ENCODE measurements at places on chromosomes 1 and 21.

GRCh38 chr1:200005165-200005564 lies 22.3 kb upstream of the NR5A2 start:
- no peak for DNase-seq

GRCh38 chr1:1366699-1367066 lies 8.3 kb downstream of the AURKAIP1 start:
- DNase-seq: no peak

GRCh38 chr1:184664042-184664660 lies 90.5 kb downstream of the EDEM3 start:
- no peak for DNase-seq

GRCh38 chr1:7680207-7680954 lies 90.7 kb upstream of the VAMP3 start:
- DNase-seq: peak; percentile 45

DNA sequence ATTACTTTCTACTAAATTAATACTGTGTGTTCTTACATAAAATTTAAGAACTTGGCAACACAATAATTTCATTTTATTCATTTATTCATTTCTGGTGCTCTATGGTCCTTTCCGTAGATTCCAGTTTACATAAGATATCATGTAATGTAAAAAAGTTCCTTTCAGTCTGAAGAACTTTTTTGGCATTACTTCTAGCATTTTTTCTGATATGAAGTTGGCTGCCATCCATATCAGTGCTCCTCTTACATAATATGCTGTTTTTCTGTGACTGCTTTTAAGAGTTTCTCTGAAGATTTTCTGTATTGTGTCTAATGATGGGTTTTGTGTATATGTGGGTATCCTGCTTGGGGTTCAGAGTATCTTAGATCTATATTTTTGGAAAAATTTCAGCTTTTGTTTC lies 34.8 kb downstream of the LIN9 start:
- DNase-seq: no peak

DNA sequence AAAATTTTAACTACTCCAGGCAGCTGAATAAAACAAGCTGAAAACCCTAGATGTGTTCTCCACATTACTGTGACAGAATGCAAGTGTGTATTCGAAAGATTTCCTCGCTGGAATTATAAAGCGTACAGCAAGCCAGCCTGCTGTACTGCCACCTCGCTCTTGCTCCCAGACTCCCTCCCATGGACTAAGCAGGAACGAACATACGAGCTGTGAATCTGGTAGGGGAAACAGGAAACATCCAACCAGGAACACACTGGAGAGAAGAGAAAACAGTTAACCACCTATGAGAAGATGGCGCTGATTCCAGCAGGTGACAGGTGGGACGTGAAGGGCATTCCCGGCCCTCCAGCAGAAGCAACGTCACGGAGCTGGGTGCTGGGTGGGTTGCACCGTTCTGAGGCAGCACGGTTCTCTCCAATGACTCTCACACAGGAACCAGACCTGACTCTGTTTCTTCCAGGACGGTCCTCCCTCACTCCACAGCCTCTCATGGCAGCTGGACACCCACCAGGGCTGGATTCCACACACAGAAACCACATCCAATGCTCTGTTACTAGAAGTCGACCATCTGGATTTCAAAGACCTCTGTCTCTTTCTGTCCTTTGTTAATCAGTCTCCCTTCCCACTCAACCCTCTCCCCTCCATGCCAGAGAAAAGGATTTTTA lies 219.2 kb downstream of the RERE start:
- no peak for DNase-seq

DNA sequence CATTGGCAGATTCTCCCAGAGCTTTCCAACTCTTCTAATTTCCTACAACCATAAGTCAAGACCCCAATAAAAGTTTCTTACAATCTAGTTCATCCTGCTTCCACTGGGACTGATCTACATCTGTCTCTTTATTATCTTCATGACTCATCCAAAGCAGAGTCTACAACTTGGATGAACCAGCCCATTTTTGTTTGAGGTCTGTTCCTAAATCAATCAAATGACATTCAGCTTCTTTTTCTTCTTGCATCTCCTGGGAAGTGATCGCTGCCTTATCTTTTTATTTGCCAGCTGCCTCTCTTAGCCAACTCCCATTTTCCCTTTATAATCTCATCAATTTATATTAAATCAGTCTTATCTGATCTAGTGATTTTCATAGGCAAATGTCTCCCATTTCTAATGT lies 105.6 kb downstream of the ERG start:
- DNase-seq: no peak

- DNase-seq: no peak
Observed at GRCh38 chr1:228031276-228031995, 24.6 kb downstream of the WNT3A start.

- DNase-seq: no peak
Observed at GRCh38 chr1:11180342-11180744, 8.8 kb upstream of the ANGPTL7 start.

DNA sequence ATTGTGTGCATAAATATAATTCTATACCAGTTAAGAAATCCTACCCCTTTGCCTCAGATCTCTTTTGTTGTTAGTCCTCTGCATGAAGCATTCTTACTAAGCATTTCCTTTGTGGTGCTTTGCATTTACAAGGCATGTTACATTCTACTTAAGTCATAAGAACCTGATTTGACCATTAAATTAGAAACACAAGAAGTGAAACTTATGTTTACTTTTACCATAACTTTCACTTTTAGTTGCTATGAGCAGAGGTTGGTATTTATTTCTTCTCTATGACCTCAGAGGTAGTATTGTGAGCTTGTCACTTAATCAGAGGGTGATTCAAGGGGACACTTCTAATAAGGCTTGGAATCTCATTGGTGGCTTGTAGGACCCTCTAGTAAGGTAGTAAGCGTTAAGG lies 9.0 kb downstream of the FAM20B start:
- DNase-seq: no peak

GRCh38 chr1:96364576-96364975 lies 357.0 kb upstream of the PTBP2 start:
- no peak for DNase-seq

GRCh38 chr21:23003951-23004350 lies 2005.7 kb downstream of the NCAM2 start:
- DNase-seq: no peak

GRCh38 chr1:98969798-98970490 lies 34.7 kb downstream of the PLPPR5 start:
- no peak for DNase-seq

GRCh38 chr21:45985471-45986315 lies 4.1 kb downstream of the COL6A1 start:
- no peak for DNase-seq

- DNase-seq: peak; percentile 1
Observed at GRCh38 chr1:86865973-86866637, 47.8 kb downstream of the SELENOF start.

- DNase-seq: no peak
Observed at GRCh38 chr1:168585937-168586336, 9.5 kb downstream of the XCL1 start.

DNA sequence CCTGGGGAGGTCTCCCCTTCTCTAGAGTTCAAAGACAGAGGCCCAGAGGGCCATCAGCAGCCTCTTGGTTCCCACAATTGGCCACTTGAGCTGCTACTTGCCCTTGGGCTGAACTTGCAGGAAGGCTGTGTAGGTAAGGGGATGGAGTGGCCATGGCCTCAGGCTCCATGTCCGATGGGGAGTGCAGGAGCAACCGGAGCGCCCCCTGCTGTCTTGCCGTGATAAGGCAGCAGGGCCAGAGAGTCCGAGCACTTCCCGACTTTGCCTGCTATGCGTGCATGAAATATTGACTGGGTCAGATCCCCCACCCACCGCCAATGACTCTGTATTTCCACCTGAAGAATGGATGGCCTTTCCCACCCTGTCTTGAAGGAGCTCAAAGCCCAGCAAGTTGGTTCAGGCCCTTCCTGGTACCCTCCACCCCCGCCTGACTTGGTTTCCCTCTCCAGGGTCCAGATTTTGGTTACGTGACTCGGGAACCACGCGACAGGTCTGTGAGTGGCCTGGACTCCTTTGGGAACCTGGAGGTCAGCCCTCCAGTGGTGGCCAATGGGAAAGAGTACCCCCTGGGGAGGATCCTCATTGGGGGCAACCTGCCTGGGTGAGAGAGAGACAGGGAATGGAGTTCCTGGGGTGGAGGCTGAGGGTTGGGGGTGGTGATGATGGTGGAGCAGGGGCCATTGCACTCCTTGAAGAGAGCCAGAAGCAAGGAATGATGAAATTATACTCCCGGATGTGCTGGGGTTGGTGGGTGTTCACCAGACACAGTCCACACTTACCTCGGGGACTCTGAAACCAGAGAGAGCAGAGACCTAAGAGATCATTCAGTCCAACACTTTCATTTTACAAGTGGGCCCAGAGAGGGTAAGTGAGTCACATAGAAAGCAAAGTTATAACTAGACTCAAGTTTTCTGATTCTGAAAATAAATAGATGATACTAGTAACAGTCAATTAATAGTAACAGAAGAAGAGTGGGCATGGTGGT lies 25.6 kb downstream of the PADI3 start:
- DNase-seq: peak; percentile 10

DNA sequence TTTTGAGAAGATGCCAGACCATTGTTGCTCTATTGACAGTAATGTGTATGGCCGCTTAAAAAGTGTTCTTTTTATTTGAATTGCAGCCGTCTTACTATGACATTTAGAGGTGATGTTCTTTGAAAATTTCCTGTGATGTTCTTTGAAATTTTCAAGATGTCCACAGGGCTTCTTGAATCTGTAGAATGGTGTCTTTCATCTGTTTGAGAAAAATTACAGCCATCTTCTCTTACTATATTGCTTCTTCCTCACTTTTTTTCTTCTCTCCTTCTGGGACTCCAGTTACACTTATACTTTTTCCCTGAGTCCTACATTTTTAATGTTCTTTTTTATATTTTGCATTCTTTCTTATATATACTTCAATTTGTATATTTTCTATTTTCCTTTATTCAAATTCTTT lies 57.4 kb downstream of the DIP2A start:
- DNase-seq: no peak

GRCh38 chr1:24111996-24112779 lies at the start of gene MYOM3:
MYOM3 (minus strand) TSS chr1:24112135; CDS start chr1:24108636, 3,499 bp downstream.
- DNase-seq: peak; percentile 42

DNA sequence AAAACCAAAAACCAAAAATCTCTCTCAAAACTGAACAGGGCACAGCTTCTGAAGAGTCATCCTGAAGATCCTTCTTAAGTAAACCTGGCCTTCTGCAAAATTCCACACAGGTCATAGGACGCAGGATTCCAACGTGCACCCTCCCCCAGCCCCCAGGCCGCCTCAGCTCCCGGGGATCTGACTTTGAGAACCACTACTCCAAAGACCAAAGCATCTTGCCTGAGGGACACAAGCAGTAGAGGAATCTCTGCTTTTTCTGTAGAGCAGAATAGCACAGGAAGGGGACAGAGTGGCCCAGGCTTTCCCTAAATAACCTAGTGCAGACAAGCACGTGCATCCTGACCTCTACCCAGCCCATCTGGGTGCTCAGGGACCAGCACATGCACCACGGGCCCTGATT lies 104.8 kb upstream of the VAMP3 start:
- no peak for DNase-seq

DNA sequence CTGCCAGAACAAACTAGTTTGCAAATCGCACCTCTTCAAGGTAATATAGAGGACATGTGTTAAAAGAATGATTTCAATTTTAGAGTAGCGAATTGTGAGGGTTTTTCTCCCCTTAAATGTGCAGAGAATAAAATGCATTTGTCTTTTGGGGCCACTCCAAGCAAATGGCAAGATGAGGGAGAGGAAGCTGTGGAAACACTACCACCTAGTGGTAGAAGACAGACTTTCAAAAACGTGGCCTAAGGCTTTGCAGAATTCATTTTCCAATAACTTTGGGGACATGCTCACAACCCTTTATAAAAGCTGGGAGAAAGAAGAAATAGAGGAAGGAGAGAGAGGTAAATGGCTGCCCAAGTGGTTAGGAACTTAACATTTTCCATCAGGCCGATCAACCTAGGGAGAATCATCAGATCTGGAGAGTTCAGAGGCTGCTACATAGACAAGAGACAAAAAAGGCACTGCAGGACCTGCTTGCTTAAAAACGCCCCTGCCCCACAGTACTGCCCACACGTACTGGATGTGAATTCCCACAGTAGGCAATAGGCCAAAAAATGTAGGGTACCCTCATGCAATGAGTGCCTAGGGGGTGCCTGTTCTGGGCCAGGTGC lies 15.7 kb upstream of the RCAN1 start:
- DNase-seq: no peak

DNA sequence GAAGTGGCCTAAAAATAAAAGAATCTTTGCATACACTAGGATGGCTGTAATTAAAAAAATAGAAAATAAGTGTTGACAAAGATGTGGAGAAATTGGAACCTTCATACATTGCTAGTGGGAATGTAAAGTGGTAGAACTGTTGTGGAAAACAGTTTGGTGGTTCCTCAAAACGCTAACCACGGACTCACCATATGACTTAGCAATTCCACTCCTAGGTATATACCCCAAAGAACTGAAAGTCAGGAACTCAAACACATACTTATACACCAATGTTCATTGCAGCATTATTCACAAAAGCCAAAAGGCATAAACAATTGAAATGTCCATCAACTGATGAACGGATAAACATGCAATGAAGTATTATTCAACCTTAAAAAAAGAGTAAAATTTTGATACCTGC lies 10.8 kb upstream of the HMGCL start:
- no peak for DNase-seq

DNA sequence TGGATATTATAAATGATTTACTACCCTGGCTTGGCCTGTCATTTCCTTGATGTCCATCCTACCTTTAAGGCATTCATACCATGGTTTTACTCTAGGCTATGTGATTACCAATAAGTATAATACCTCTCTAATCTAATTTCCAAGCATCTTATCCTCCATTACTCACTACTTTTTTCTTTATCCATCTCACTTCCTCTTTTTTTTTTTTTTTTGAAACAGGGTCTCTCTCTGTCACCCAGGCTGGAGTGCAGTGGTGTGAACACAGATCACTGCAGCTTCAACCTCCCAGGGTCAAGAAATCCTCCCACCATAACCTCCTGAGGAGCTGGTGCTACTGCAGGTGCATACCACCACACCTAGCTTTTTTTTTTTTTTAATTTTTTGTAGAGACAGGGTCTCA lies 39.9 kb downstream of the INKA2 start:
- no peak for DNase-seq

GRCh38 chr21:41494242-41494641 lies 13.7 kb downstream of the TMPRSS2 start:
- DNase-seq: no peak

GRCh38 chr1:200793677-200794076 lies 55.0 kb downstream of the CAMSAP2 start:
- no peak for DNase-seq

DNA sequence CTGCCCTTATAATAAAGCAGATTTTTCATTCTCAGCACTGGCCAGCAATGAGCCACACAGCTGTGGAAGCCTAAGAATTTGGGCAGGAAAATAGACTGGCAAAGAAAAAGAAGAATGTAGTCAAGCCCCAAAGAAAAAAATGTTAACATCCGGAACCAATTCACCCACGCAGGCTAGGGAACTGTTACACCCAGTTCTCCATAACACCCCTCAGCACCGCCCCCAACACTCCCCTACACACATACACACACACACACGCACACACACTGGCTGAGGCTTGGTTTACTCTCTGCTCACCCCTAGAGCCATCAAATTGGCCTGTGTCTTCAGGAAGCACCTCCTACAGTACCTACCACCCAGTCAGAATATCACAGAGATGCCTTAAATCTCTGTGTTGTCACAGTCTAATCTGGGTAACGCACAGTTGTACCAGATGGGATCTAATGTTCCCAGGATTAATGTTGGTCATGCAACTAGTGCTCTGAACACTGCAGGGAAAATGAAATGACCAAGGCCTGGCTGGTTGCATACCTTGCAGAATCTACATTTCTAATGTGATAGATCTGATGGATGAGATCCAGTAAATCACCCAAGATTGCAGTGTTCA lies 14.5 kb downstream of the TBX15 start:
- DNase-seq: no peak

- DNase-seq: no peak
Observed at GRCh38 chr1:151361883-151362282, 10.6 kb downstream of the SELENBP1 start.
